ENCODE measurements at places on chromosomes 1 and 21.

DNA sequence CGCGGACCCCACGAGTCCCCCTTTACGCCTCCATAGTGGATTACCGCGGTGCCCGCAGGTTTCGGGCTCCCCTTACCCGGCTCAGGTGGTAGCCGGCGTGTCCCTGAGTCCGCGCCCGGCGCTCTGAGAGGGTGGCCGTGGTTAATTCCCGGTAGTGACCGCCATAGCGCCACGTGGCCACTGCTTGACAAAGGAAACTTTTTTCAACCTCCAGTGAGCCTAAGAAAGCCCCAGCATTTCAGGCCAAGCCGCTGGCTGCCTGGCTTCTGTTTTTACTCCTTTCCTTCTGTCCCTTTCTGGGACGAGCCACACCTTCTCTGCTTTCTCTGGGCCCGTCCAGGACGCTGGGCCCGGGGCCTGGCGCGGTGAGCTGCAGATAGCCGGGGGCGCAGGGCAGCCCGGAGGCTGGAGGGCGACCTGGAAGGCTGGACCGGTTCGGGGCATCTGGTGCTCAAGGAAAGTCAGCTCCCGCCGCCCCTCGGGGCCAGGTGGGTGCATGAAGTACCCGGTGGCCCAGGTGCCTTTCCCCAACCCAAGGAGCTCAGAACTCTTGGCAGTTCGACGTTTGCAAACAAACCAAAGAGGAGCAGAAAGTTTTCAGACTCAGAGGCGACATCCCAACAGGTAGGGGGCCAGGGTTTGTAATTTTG lies 540 bp upstream of the C1orf198 start:
- no peak for DNase-seq

DNA sequence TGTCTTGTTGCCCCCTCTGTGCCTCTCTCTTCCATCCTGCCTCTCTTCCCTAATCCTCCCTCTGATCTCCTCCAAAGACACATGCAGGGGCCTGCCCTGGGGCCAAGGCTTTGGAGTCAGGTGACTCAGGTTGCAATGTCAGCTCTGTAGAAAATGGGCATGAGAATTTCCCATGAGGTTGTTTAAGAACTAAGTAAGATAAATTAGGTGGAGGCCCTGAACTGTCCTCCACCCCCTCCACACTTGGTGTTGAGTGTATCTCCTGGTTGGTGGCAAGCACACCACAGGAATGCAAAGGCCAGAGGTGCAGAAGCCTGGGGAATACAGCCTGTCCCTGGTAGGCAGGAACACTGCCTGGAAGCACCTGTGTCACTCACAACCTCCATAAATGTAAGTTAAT lies 63.9 kb upstream of the GRIK3 start:
- DNase-seq: no peak

- no peak for DNase-seq
These were observed 156.8 kb downstream of the FASLG start for GRCh38 chr1:172815740-172816139.

- DNase-seq: no peak
These were observed 2.0 kb downstream of the RPRD2 start for GRCh38 chr1:150365941-150366340.

DNA sequence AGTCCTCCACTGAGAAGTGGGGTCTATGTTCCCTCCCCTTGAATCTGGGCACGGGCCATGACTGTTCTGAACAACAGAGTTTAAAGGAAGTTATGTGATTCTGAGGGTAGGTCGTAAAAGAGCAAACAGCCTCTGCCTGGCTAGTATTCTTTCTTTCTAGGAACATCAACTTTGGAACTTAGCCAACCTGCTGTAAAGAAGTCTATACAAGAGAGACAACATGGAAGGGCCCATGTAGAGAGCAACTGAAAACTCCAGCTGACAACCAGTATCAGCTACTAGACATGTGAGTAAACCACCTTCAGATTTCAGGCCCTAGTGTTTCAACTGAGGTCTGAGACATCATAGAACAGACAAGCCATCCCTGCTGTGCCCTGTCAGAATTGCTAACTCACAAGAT lies 7.5 kb downstream of the SELENOF start:
- no peak for DNase-seq

DNA sequence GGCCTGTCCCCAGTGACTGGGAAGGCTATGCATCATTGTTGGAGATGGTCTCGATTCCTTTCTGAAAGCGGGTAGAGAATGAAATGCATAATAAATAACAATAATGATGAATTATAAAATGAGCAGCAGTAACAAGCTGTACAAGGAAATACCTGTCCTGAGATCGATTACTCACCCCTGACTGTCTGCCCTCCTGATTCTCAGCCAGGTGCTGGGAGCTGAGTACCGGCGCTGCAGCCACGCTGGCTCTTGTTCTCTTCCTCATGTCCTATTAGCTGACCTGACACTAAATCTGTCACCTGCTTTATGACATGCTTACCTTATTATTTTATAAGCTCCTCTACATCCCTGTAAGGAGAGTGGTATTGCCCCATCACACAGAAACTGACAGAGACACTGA lies 3.4 kb downstream of the AGPAT3 start:
- DNase-seq: no peak

DNA sequence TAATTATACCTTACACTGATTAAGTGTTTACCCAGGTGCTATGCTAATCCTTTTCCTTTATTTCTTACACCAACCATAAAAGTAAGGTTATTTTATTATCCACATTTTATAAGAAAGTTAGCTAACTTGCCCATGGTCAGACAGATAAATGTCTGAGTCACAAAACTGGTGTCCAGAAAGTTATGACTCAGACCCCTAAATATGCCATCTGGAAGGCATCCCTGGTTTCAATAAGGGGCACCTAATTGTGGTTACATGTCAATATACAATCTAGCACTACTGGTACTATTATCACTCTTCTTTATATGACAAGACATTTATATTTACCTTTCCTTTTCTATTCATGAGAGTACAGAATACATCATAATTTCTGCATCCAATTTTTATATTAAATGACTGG lies 496.5 kb upstream of the ADGRL2 start:
- DNase-seq: no peak
